ENCODE measurements at places on chromosomes 4 and X.

DNA sequence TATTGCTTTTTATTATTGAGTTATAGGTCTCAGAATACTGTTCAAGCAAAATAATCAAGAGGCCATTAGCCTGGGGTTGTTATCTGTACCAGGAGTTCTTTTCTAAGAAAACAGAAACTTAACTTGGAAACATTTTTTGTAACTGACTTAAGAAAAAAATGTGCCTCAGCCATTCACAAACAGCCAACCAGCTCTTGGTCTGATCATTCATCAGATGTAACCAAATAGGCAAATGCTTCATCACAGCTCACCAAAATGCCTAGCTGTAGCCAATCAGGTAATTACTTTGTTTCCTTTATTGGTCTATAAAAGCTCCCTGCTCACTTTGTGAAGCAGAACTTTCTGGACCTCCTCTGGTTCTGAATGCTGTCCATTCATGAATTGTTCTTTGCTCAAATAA, 387.7 kb downstream of the FAT4 start:
- no peak for DNase-seq

DNA sequence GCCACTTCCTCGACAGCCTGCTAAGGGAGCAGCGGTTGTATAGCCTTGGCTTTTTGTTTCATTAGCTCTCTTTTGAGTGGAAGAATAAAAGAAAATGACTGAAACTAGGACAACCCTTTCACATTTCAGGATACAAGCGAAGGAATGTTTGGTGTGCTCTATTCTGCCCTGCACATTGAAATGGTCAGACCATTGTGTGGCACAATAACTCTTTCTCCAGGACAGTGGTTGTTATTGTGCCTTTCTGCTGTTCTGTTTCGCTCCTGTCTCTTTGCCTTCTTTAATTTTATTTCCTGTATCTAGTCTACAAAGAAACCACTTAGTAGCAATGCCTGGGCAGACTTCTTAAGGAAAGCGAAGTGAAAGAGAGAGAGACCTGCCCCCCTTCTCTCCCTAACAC, 473.7 kb downstream of the GBA3 start:
- DNase-seq: no peak

DNA sequence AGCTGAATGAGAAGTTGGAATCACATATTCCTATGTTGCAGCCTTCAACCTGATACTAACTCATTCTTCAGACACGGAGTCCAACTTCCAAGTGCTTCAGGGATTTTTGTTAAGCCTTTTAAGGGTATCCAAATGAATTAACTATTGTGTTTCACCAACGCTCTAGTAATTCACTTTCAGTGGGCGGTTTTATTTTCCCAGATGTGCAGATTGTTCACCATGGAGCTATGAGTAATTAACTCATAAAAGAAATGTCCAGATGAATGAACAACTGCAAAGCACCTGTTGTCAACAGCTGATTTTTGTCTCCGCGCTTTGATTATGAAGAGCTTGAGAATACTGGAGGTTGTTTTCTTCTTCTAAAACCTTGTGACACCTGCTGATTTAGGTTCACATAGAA, 187.6 kb downstream of the CBR4 start:
- no peak for DNase-seq

DNA sequence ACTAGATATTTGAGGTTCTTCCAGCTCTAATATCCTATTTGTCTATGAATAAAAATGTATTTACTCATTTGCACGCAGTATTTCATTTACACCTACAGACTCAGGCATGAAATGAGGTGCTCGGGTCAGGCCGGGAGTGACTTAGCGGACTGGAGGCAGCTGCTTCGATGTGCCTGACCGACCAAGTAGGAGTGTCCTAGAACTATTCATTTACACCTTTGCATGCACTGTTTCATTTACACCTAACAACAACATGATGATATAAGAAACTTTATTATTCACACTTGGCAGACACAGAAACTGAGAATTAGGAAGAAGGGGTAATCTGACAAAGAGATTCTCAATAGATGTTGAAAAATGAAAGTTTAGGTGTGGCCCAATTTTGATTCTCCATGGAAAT, 28.7 kb upstream of the FAT1 start:
- no peak for DNase-seq

DNA sequence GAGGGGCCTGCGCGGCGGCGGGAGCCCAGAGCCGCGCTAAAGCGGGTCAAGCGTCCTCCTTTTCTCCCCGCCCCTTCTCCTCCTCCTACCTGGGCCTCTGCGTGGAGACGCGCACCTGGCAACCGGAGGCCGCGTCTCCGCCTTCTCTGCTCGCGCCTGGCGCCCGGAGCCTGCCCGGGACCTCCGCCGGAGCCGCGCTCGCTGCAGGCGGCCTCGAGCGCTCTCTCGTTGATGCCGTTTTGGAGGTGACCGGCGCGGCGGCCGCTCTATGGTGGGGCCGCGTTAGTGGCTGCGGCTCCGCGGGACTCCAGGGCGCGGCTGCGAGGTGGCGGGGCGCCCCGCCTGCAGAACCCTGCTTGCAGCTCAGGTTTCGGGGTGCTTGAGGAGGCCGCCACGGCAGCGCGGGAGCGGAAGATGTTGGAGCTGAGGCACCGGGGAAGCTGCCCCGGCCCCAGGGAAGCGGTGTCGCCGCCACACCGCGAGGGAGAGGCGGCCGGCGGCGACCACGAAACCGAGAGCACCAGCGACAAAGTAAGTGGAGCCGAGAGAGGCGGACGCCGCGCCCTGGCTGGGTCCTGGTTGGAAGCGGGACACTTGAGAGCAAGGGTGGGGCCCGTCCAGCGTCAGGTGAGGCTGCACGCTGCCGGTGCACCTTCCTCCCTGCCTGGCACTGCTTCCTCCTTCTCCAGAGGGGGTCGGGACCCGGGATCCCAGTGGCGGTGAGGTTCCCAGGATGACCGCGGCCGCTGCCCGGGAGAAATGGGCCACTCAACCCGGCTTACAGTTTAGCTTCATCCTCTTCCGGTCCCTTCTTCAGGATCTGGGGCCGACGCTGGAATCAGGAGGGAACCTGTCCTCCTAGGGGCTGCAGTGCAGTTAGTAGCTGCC, at the start of gene CDS1:
CDS1 (plus strand) TSS at position 140 of the 888 bp plus-strand sequence; CDS start at position 415, 275 bp downstream.
- DNase-seq: no peak

- no peak for DNase-seq
These were observed 7.1 kb downstream of the DNAAF6 start for GRCh38 chrX:107213477-107213876.

DNA sequence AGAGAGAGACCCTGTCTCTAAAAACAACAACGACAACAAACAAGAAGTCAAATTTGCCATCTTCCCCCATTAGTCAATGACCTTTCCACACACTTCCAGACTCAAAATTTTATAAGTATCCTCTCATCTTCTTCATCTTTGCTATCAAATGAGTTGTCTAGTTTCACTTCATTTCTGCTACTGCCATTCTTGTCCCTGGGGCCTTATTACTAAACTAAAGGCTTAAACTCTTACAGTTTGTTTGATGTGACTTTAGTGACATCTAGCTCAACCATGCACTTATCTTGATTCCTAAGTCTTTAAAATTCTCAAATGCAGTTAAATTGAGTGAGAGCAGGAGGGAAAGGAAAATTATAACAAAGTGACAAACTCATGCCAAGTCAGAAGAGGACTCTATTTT, 271.8 kb upstream of the GK2 start:
- DNase-seq: no peak

DNA sequence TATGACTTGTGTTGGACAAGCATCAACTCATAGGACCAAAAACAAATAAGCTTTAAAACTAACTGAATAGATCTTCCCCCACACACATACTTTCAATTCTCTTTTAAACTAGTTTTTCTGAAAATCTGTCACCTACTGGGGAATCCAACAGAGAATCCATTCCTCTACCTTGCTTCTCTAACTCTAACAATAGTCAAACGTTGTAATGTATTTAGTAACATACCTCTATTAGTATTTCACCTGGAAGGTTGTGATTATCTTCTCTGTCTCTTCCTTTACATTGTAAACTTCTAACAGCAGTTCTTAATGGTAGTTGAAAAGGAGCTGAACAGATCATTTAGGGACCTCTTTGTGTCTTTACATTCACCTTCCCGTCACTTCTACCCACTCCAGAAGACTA, 337.1 kb upstream of the FAM241A start:
- no peak for DNase-seq

- DNase-seq: no peak
These were observed 15.8 kb upstream of the GTPBP6 start for GRCh38 chrX:334331-334891.

DNA sequence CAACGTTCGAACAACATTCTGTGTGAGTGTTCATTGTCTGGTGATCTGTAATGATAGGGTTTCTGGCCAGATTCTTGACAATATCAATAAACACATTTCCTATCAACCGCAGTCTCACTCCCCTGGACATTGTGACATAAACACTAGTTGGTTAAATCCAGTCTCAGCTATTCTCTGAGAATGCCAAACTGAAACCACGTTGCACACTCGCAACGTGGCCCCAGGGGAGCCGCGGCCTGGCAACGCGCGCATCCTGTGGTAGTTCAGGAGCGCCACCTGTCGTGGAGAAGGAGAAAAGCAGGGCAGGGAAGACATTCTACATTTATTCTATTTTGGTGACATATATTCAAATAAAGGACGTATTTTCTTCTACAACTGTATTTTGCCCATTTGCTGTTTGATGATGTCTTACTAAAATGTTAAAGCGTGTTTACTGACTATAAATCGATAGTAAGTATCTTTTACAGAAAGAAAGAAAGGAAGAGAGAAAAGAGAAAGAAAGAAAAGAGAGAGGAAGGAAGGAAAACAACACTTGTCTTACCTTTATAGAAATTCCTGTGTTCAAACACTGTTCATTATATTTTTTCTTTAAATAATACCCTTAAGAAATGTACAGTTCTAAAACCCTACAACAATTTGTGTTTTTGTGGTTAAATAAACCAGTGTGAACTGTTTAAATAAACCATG, 738.3 kb upstream of the FRG1 start:
- peak; percentile 82 for DNase-seq

GRCh38 chr4:79663141-79663540, 255.1 kb upstream of the GK2 start:
- DNase-seq: no peak

DNA sequence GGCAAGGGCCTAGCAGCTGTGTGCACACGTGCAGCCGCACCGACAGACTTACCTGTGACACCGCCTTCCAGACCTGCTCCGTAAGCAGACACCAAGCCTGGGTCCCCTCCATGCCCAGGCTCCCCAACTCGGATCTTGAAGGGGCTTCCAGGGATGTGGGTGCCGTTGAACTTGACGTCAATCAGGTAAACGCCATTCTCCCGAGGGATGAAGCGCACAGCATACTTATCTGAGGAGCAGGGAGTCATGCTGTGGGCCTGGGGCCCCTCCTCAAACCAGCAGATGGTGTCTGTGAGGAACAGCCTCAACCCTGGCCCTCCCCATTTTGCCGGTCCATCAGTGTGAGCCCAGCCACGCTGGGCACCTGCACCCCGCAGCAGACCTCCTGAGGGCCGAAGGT, 24.5 kb downstream of the FLNA start:
- DNase-seq: no peak

GRCh38 chrX:4240541-4241194, 527.2 kb upstream of the PRKX start:
- DNase-seq: peak; percentile 80

- DNase-seq: no peak
These were observed 318.8 kb upstream of the RASGEF1B start for GRCh38 chr4:81790477-81790876.

DNA sequence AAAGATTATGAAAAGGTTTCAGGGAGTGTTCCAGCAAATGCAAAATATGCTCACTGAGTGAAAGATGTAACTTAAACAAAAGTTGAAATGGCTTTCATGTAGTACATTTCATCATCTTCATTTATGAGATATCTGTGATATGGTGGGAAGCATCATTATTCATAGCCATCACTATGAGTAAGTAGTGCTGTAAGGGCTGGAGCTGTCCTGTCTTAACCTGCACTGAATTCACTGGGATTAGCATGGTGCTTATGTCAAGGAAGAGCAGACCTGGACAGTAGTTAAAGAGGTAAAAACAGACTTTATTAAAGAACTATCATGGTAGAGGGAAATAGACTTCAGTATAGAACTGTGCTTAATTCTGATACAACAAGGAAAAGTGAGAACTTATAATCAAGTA, 1347.3 kb downstream of the RPA4 start:
- no peak for DNase-seq

DNA sequence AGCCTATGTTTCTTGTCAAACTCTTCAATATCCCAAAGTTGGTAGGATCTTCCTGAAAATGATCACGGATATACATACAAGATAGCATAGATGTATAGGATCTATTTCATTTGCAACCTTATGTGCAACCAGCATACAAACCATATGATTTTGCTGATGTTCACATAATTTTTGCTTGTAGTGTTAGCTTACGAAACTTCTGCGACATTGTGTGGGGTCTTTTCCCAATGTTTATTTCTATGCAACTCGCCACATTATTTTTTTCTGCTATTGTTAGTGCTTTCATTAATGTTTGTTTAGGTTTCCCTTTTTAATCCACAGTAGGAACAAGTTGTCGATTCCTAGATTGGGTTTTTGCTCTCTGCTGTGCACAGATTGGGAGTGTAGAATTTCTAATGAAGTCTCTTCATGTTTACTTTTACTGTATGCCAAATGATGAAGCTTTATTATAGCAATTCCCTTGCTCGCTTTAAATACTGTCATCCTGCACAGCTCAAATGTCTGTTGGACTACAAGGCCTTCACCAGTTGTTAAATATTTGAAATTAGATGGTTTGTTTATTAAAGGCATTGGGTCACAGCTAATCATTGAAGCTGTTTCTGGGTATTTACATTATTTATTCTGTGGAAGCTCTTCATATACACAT, 257.6 kb upstream of the PCDH7 start:
- DNase-seq: no peak

GRCh38 chr4:54498661-54499111, 159.1 kb upstream of the KIT start:
- no peak for DNase-seq

DNA sequence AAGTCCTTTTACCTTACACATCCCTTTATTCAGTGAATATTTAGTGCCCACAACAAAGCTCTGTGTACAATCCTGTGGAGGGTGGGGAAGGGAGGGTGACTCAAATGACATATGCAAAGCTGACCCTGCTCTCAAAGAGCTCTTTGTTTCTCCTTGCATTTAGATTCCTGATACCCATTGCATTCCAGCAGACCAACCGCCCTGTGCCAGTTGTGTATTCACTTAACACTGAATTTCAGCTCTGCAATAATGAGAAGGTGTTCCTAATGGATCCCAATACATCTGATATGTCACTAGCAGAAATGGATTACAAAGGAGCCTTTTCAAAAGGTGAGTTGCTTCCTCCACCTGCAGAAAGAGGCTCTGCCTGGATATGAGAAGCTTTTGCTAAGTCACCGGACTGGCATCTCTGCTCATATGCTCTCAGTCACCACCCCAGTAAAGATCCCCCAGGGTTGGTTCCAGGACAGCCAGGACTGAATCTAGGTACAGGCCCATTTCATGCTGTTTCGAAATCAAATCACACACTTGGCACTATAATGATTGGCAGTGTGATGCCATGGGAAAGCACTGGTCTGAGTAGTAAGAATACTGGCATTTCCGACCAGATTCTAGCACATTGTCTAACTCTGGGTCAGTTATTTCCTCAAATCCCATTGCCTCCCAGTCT, 17.1 kb upstream of the ANXA3 start:
- DNase-seq: no peak

GRCh38 chr4:75733369-75733768, 9.0 kb downstream of the USO1 start:
- no peak for DNase-seq

All from Karpas-422 (cell line).